ENCODE measurements at places on chromosomes 2 and 18.

- DNase-seq, result no peak
Observed at GRCh38 chr2:235366807-235367206, 127.0 kb upstream of the AGAP1 start.

DNA sequence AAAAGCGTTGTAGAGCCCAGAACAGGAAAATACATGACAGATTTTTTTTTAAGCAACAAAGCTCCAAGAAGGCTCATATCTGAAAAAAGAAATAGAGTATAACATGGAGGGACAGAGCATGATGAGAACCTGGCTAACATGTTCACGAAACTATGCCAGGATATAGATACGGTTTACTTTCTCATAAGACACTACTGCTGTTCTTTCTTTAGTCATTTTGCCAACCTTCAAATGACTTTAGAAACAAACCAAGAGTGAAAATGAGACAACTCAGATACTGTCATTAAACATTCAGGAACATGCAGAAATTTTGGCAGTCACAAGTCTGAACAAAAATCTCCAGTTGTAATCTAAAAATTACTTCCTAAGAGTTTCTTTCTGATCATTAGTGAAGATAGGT lies 14.3 kb downstream of the LPIN2 start:
- DNase-seq, result no peak

- no peak for DNase-seq
Observed at GRCh38 chr2:157262248-157262647, 4.7 kb downstream of the GALNT5 start.

- DNase-seq, result no peak
Observed at GRCh38 chr2:16624436-16624780, 41.2 kb downstream of the CYRIA start.

GRCh38 chr2:173568054-173568453 lies 213.4 kb downstream of the CDCA7 start:
- no peak for DNase-seq

GRCh38 chr2:37812941-37813730 lies 112.0 kb upstream of the RMDN2 start:
- no peak for DNase-seq

GRCh38 chr2:239033801-239034560 lies 186.1 kb downstream of the TWIST2 start:
- no peak for DNase-seq

- no peak for DNase-seq
Observed at GRCh38 chr2:28495551-28496250, at the start of gene PLB1. Gene PLB1, plus strand, starts transcription at chr2:28496060. Its CDS starts 55 bp downstream, at chr2:28496115.

Data from T follicular helper cell (primary cell).